ENCODE measurements at places on chromosomes 4 and X.

DNA sequence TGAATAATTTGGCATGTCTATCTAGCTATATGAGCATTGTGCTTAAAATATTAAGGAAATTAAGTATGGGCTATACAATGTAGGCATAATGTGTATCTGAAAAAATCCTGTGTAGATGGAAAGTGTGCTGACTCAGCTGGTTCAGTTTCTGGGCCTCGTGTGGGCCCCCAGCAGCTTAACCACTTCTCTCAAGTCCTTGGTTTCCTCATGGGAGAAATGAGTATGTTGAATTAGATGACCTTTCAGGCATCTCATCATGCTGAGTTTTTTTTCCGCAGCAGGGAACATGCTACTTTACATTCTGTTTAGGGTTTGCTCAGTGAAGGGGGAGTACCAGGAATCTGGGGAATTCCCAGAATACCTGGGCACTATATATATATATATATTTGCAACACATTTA lies 30.5 kb downstream of the RHOH start:
- DNase-seq, result peak; percentile 93

DNA sequence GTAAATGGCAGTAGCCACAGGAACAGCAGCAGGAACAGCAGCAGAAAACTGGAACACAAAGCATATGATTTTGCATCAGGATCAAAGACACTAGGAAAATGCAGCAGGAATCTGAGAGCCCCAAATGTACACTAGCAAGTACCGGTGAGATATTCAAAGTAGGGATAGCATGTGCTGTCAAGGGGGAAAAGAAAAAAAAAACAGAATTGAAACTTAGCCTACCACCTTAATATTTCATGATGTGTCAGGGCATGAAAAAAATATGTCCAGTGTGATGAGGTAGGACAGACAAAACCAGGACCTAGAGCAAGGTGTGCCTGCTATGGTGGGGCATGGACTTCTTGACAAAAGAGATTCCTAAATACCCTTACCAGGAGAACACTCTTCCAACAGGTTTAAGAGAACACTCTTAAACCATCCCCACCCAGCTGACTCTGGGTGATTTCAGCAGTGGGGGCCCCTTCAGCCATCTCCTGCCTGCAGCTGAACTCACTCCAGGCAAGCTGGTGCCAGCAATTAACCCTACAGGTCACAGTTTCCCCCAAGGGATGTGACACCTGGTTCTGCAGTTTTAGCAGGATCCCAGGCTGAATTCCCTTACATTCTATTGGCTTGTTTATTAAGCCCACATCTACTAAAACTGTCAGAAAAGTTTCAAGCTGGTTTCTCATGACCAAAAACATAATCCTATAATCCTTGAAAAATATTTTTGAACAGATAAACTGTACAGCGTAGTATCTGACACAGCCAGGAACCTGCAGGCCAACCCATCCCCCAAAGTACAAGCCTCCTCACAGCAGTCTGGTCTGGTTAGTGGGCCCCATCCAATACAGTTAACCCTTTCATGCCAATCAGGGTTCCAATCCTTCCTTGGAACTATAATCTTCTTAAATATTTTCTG lies 62.9 kb upstream of the FMR1 start:
- no peak for DNase-seq

- DNase-seq, result no peak
These were observed at the start of gene KCNE5 for GRCh38 chrX:109624641-109625616. Gene KCNE5, minus strand, starts transcription at chrX:109625172. Its CDS starts 152 bp downstream, at chrX:109625020.

DNA sequence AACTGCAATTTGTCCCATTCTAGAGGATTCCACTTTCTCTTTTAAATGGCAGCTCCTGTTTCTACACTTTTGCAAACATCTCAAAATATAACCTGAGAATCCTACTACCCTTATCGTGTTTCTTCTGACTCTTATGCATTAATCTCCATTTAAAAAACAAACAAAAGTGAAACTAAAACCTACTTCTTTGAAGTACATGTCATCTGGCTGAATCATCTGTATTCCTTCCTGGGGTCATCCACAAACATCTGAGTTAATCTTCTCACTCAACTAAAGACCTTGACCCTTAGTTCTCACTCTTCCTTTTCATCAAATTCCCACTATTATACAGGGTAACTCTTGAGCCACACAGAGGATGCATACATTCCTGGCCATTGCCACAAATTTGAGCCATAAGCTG lies 584.8 kb downstream of the PPARGC1A start:
- DNase-seq, result peak; percentile 5

- DNase-seq, result no peak
These were observed 57.8 kb upstream of the HELT start for GRCh38 chr4:184960505-184960971.

- DNase-seq, result no peak
These were observed 39.9 kb upstream of the CYP4V2 start for GRCh38 chr4:186151499-186151898.

- peak; percentile 80 for DNase-seq
These were observed 3.7 kb upstream of the GPR82 start for GRCh38 chrX:41720125-41720779.

DNA sequence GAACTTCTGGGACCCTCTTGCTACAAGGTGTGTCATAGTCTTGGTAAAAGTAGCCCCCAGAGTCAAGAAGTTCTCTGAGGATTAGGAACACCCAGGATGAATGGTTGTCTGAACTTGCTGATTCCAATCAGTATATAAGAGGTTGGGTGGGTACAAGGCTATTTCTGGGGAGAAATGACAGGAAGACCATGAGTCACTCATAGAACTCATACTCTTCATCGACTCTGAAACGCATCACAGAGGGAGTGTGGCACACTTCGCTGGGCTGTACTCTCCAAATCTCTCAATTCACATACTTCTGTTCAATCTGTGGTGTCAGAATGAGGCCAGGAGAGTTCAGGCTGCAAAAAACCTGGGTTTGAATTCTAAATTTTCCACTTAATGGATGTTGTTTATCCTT lies 193.2 kb upstream of the LEF1 start:
- no peak for DNase-seq

- DNase-seq, result no peak
These were observed 313.3 kb upstream of the NOCT start for GRCh38 chr4:138702190-138702824.

DNA sequence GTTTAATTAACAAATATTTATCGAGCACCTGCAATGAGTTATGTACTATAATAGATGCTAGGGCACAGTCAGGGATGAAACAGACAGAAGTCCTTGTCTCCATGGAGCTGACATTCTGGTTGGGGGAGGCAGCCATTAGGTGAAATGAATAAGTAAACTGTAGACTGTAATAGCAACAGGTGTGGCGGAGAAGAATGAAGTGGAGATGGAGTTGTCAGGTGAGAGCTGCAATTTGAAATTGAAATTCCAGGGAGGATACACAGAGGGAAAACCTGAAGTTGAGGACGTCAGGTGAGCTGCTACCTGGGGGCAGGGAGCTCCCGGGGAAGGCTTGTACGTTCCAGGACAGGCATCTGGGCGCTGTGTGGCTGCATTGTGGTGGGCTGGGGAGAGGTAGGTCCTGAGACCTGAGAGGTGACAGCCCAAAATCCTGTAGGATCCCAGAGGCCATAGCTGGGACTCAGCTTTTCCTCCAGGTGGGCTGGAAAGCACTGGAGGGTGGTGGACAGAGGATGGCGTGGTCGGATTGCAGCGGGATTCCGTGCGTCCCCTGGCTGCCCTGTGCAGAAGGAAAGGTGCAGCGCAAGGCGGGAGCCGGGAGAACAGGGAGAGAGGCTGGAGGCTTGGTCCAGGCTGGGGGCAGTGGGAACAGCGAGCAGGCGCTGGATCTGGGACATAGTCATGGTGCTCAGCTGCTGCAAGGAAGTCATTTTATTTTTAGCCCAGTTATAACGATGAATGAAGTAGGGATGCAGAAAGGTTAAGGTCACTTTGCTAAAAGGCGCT lies 24.8 kb downstream of the CYTL1 start:
- no peak for DNase-seq

- no peak for DNase-seq
These were observed 169.3 kb downstream of the CEP135 start for GRCh38 chr4:56118055-56118454.

DNA sequence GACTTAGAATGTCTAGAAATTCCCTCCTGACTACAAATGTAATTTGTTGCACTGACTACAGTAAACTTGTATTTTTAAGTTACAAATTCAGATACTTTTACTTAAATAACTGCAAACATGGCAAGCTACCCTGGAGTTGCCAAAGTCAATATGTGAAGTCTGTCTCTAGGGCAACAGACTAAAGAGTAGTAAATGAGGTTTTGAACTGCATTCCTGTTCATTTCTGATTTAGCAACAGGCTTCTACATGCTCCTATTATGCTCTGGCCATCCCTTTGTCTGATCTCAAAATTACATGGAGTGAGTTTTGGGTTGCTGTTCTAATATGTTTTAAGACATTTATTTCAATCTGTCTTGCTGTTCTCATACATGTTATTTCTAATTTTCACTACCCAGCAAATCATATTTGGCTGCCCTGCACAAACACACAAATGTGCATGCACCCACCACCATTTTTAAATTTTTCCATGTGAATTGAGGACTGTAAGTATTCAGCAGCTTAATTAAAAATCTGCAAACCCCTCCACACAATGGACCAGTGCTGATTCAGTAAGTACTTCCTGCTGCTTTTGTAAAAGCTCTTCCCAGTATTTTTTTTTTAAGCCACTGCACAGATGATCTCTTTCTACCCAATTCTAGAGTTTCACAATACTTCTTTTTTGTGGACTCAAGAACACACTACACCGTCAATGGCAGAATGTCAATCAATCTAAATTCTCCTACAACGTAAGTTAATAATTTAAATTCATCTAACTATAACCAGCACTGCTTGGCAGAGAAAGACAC lies 26.7 kb downstream of the SH3RF1 start:
- DNase-seq, result no peak

DNA sequence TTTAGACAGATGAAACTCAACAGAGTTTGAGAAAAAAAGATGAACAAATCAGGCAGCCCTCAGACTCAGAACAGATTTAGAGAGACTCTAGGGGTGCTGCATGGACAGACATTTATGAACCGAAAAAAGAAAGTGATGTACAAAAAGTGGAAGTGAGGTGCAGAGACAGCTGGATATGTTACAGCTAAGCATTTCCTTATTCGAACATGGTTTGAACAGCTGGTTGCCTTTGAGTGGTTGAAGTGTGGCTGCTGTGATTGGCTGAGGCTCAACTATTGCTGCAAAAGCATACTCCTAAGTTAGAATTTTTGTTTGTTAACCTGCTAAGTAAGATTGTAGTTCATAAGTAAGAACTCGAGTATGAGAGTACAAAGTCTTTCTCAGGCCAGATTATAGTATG lies 331.5 kb upstream of the PABPC4L start:
- peak; percentile 0 for DNase-seq

DNA sequence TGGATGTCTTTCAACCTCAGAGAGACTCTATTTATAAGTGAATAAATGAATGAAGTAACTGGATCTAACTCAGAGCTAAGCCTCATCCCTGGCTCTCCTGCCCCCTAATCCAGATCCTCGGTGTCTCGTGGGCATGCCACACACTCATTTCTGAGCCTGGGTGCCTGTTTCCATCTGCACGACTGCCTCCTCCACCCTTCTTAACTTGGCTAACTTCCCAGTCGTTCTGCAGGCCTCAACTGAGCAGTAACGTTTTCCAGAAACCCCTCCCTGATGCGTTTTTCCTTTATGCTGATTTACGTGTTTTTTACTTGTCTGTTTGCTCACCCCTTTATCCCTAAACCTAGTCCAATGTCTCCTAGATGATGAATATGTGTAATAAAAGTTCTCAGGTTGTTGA lies 186.9 kb upstream of the HS3ST1 start:
- no peak for DNase-seq

DNA sequence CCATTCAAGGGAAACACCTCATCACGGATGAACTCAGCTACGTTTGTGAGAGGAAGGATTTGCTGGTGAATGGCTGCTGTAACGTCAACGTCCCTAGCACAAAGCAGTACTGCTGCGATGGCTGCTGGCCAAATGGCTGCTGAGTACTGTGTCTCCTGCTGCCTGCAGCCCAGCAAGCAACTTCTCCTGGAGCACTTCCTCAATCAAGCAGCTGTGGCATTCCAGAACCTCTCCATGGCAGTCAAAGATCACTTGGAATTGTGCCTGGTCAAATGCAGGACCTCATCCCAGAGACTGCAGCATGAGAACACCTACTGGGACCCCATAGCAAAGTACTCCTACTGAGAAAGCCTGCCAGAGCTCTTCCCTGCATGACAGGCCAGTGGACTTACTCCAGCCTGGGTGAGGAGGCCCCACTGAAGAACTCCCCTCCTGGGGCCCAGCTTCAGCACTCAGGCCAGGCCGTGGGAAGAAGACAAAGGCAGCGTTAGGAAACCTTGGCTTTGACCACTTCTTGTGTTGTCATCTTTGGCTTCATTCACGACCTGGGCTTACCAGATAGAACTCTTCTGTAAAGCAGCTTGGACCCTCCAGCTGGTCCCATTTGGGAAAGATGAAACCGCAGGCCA lies 244.3 kb downstream of the RBMX2 start:
- no peak for DNase-seq

GRCh38 chr4:2785613-2786012 lies 7.3 kb upstream of the SH3BP2 start:
- DNase-seq, result peak; percentile 75

DNA sequence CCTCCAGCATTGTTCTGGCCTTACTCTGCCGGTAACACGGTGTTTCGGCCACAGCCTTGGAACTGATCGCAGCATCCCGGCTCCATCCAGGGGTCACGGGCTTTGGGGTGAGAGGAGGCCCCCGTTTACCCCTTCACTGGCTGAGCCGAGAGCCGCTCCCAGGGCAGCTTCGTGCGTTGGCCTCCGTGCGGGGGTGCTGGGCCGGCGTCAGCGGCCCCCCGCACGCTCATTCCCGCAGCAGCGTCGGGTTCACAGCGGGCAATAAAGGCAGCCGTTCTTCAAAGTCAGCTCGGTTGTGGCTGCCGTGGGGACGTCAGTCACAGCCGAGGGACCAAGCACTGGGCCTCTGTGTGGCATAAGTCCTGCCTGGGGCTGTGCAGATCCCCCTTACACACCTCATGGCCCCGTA lies 25.3 kb upstream of the PLCXD1 start:
- DNase-seq, result no peak

DNA sequence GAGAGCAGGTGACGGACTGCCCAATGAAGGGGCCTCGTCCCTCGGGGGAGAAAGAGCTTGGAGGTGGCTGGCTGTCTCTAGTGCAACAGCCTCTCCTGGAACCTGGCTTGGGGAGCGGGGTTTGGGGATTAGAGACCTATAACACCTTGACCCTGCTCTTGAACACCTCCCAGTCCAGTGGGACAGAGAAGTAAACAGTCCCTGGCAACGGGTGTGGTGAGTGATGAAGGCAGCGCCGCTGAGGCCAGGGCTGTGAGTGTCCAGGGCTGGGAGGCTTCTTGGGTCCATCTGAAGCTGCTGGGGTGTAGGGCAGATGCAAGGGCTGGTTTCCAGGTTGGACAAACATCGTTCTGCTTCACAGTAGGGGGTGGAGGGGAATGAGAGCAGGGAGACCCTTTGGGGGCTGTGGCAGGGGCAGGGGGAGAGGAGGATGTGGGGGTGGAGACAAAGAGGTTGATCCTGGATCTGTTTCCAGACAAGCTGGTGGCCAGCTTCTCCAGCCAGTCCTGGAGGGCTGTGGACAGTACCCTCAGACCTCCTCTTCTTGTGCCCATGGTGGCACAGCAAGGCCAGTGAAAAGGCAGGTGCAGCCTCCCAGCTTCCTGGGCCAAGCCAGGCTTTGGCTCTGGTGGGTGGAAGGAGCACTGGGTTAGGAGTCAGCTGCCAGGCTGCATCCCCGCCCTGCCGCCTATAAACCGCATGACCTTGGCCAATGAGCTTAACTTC lies 3.8 kb downstream of the NSG1 start:
- no peak for DNase-seq

All from GM12865 (cell line).